ENCODE measurements at places on chromosomes 3 and 15.

DNA sequence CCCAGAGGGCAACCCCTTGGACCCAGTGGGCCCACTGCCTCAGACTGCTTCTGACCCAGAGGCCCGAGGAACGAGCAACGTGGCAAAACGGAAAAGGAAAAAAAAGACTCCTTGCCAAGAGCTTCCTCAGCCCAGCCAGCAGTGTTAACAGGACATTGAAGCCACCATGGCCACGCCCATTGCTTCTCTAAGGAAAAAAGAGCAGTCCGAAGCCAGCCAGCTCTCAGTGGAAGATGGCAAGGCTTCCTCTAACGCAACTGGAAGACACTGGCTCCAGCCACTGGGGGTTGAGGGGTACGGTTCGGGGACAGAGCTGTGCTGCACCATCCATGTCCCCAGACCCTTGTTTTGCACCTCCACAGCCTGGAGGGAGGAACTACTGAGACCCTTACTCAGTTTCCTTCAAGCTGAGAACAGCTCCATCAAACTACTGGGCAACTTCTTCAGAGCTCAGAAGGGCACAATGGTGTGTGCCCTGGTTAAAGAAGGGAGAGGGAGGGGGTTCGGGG lies 10.7 kb downstream of the BMF start:
- peak; percentile 83 for DNase-seq

GRCh38 chr15:93257920-93258319 lies 168.9 kb upstream of the RGMA start:
- no peak for DNase-seq

DNA sequence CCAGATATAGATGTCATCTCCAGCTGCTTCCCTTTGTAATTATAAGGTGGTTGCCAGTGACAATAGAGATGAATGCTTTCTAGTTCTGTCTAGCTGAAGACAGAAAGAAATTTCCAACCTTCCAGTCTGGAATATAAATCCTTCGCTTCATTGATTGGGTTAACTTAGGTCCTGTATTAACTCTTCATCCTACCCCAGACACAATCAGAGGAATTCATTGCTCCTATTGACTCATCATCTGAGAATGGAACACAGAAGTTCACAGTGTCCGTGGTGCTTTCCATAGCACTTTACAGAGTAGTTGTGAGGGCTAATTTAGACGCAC lies 241.4 kb downstream of the NFKBIZ start:
- DNase-seq = no peak

DNA sequence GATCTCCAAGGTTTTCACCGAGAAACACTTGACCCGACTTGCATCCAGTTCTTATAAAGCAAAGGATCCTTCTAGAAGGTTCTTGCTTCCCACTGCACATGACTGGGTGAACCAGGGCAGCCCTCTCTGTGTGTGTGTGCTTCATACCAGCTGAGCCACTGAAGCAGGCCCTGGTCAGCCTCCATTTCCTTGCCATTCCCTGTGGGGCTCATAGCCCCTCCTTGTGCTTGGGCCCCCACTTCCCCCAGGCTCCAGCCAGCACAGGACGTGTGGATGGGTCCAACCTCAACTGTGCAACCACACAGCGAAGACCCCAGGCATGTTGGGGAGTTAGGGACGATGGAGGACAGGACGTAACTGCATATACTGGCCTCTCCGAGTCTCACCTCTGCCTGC lies 15.5 kb downstream of the KLF15 start:
- no peak for DNase-seq

- peak; percentile 23 for DNase-seq
Observed at GRCh38 chr3:188296761-188297612, 143.0 kb downstream of the LPP start.

DNA sequence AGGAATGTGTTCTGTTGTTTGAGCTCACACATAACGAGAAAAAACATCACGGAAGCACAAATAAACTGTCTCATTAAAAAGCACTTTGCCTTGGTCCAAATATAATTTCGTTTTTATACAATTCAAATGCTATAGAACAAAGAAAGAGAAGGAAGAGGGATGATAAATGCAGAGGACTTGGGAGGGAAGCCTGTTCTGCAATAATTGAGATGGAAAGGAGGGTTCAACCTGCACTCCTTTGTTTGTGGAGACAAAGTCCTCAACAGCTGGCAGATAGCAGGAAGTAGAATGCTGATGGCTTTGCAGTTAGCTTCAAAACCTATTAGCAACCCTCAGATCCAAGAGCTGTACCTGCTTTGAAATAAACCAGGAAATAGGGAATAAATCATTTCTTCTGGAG lies 1010.8 kb downstream of the FHIT start:
- DNase-seq = no peak

GRCh38 chr3:112610121-112610520 lies 30.8 kb downstream of the CCDC80 start:
- DNase-seq = peak; percentile 13

GRCh38 chr3:156973954-156974353 lies 147.8 kb downstream of the LEKR1 start:
- no peak for DNase-seq

GRCh38 chr3:141663993-141664392 lies 74.1 kb upstream of the RNF7 start:
- no peak for DNase-seq

DNA sequence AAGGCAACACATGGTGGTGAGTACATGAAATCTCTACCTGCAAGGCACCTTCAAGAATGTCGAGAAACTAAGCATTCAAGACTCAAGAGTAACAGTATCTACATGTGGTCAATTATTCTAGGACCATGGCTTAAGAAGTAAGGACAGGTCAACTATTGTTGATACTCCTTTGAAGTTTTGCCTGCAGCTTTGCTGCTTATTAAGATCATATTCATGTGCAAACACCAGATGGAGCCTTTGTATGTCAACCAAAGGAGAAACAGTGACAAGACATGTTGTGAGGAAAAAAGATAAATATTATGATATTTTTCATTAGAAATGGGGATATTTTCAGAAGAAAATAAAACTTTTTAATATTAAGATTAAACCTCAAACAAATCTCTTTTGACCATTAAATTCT lies 52.3 kb upstream of the FGF7 start:
- peak; percentile 65 for DNase-seq

Data from hematopoietic multipotent progenitor cell treated with erythropoietin and hydrocortisone succinate and interleukin-3 and kit ligand, for 4 days (in vitro differentiated cells).